ENCODE measurements at places on chromosomes 4 and X. TPM values are rescaled to one million over a fixed set of nuclear protein-coding genes. Genes with fewer than 3 reads are reported as not detected.

The AMTN gene
- not detected for total RNA-seq

The PSAPL1 gene
- 4.3 TPM for total RNA-seq

The HERC5 gene
- 2.8 TPM for total RNA-seq

The CFAP99 gene
- total RNA-seq = not detected

The RASL11B gene
- 8.9 TPM for total RNA-seq

The EPGN gene
- total RNA-seq = 1.2 TPM

DNA sequence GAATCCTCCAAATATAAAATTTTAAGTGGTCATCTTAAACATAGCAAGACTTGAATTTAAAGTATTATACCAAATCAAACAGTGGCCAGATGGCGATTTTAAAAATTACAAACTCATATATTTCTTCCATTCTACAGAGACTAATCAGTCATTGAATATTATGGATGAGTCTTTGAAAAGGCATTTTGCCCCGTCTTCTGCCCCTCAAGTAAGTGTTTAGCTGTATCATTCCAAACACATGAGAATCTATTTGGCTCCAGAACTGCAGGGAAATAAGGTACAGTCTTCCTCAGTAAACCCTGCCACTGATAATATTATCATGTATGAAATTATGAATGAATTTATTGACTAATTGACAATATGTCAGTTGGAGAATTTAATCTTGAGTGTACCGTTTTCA lies 191.0 kb downstream of the SLC7A11 start:
- H3K27ac ChIP-seq = no peak overlapping the region
- no peaks in the 10 kb centered on the region for H3K27me3 ChIP-seq
- no peak for DNase-seq
- H3K4me3 ChIP-seq = no peak overlapping the region
- H3K36me3 ChIP-seq = no peaks in the 10 kb centered on the region
- peaks cover 11% of the 10 kb centered on the region for H3K4me1 ChIP-seq

- H3K27ac ChIP-seq = no peak overlapping the region
- DNase-seq = no peak
- no peaks in the 10 kb centered on the region for H3K27me3 ChIP-seq
- H3K36me3 ChIP-seq = no peaks in the 10 kb centered on the region
- H3K4me3 ChIP-seq = no peak overlapping the region
Observed at GRCh38 chr4:68987007-68987406, 35.4 kb upstream of the UGT2A3 start.

DNA sequence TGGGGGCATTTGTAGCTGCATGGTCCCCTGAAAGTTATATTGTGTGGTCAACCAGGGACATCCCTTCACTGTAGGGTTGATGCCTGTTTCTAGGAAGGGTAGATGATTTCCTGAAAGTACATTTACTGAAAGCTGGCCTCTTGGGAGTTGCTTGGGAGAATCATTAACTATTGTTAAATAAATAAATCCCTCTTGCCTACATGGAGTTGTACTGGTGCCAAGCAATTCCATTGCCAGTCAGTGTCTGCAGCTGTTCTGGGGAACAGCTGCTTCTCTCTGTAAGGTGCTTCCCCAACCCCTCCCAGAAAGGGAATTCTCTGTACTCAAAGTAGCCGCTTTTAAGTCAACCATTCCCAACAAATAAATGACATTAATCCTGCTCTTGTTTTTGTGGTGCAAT lies 51.1 kb downstream of the C4orf51 start:
- no peak overlapping the region for H3K4me3 ChIP-seq
- peaks cover 40% of the 10 kb centered on the region for H3K4me1 ChIP-seq
- no peaks in the 10 kb centered on the region for H3K27me3 ChIP-seq
- H3K27ac ChIP-seq = peak overlapping the region; percentile 32
- peak; percentile 58 for DNase-seq

DNA sequence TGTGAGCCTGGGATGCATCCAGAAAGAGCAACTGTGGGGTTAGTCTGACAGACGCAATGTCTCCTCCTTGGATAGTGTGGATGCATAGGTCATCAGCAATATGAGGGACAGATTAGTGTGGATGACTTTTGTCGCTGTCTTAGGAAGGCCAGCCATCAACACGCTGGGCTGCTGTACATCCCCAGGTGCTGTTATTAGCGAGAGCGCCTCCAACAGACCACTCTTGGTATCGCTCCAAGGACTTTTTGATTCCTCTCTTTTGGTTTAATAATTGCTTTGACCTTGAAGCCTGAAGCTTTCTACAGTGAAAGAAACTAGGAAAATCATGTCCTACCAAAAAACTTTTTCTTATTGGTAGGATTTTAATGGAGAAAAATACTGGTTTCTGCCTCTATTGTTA lies 76.7 kb downstream of the TMEM131L start:
- H3K4me3 ChIP-seq = no peak overlapping the region
- H3K36me3 ChIP-seq = no peaks in the 10 kb centered on the region
- H3K27ac ChIP-seq = no peak overlapping the region
- peaks cover 2% of the 10 kb centered on the region for H3K4me1 ChIP-seq
- no peak for DNase-seq

- no peaks in the 10 kb centered on the region for H3K4me1 ChIP-seq
- no peak overlapping the region for H3K4me3 ChIP-seq
- H3K27me3 ChIP-seq = no peaks in the 10 kb centered on the region
- DNase-seq = no peak
- no peak overlapping the region for H3K27ac ChIP-seq
Observed at GRCh38 chr4:10803713-10804343, 119.3 kb upstream of the CLNK start.

DNA sequence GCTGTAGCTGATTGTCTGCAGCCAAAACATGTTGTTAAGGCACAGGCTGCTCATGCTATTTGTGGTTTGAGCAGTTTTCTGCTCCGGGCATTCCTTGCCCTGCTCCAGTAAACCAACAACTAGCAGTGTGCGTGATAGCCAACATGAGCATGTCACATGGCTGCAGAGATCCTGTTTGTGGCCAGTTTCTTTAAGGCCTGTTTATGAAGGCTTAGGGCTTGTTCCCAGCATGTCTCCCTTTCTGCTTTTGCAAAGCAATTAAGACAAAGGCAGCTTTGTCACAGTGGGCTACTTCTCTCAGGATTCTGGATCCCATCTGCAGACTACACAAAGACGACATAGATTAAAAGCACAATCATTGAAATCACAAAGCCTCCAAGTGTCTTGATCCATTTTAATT lies 160.5 kb downstream of the ZNF518B start:
- H3K27ac ChIP-seq = peak overlapping the region; percentile 55
- no peak overlapping the region for H3K4me3 ChIP-seq
- no peaks in the 10 kb centered on the region for H3K27me3 ChIP-seq
- no peaks in the 10 kb centered on the region for H3K36me3 ChIP-seq
- peaks cover 13% of the 10 kb centered on the region for H3K4me1 ChIP-seq

- no peaks in the 10 kb centered on the region for H3K4me1 ChIP-seq
- H3K36me3 ChIP-seq = no peaks in the 10 kb centered on the region
- peak; percentile 25 for DNase-seq
- H3K27me3 ChIP-seq = no peaks in the 10 kb centered on the region
Observed at GRCh38 chrX:84339507-84340364, 151.7 kb upstream of the RPS6KA6 start.

DNA sequence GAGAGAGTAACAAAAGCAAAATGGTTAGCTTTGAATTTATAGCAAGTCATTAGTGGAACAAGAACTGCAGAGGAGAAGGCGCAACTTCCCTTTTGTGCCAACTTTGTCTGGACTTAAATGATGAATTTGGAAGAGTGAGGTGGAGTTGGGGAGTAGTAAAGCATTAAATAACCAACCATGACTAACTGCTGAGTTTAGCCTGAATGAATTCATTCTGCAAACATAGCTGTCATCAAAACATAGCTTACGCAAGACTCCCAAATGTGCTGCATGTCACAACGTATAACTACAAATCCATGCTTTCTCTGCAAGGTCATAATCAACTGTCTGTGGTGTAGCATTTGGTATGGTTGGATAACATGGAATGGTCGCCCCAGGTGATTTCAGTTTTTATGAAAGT lies 75.9 kb upstream of the RPL34 start:
- H3K4me3 ChIP-seq = no peak overlapping the region
- H3K27me3 ChIP-seq = no peaks in the 10 kb centered on the region
- no peak overlapping the region for H3K27ac ChIP-seq
- no peak for DNase-seq

- H3K27ac ChIP-seq = no peak overlapping the region
- no peaks in the 10 kb centered on the region for H3K36me3 ChIP-seq
- H3K4me1 ChIP-seq = peaks cover 14% of the 10 kb centered on the region
- H3K4me3 ChIP-seq = no peak overlapping the region
- DNase-seq = no peak
Observed at GRCh38 chr4:6676722-6677558, 16.7 kb upstream of the S100P start.

DNA sequence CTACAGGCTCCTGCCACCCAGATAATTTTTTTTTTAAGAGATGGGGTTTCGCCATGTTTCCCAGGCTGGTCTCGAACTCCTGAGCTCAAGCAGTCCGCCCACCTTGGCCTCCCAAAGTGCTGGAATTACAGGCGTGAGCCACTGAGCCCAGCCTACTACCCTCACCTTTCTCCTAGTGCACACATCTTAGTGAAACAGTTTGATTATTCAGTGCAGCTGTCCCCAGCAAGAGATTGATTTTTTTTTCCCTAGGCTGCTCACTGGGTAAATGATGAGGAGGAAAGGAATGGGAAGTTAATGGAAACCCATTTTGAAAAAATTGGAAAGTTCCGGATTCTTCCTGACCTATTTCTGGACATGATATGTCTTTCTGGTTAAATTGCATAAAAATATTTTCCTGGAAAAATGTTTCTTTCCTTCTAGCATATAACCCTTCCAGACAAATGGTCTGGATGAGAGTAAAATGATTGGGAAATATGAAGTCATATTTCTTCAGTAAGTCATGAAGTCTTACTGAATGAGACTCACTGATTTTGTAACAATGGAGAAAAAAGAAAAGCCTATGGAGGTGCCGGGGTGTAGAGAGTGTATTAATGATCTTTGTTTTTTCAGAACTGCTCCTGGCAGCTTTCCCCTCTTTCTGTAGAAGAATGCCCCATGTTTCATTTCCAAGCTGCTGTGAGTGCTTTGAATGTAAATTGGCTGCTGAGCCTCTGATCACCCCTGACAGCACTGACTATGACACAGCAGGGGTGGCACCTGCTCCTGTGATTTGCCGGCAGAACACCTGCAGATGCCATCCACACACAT lies 19.5 kb upstream of the ZNF41 start:
- no peaks in the 10 kb centered on the region for H3K4me1 ChIP-seq
- no peak overlapping the region for H3K4me3 ChIP-seq
- H3K27ac ChIP-seq = peak overlapping the region; percentile 23
- no peaks in the 10 kb centered on the region for H3K27me3 ChIP-seq
- no peaks in the 10 kb centered on the region for H3K36me3 ChIP-seq
- DNase-seq = no peak

GRCh38 chr4:108950158-108950915 lies 187.5 kb upstream of the ETNPPL start:
- no peak overlapping the region for H3K27ac ChIP-seq
- no peak for DNase-seq
- no peaks in the 10 kb centered on the region for H3K27me3 ChIP-seq
- H3K4me1 ChIP-seq = no peaks in the 10 kb centered on the region
- H3K4me3 ChIP-seq = no peak overlapping the region

DNA sequence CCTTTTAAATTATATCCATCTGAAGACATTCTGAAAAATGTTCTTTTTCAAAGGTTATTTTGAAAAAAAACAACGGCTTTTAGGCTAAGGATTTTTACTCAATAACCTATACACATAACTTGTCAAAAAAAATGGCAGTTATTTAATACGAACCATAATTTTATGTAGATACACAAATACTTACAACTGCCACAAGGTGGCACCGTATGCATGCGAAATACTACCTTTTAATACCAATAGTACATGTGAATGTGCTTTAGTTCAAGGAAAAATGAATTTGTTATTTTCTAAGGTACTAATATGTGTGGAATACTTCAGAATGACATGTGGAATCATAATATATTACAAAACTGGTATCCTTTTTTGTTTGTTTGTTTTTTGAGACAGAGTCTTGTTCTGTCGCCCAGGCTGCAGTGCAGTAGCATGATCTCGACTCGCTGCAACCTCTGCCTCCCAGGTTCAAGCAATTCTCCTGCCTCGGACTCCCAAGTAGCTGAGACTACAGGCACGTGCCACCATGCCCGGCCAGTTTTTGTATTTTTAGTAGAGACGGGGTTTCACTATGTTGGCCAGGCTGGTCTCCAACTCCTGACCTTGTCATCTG lies 4.6 kb upstream of the MAD2L1 start:
- H3K4me1 ChIP-seq = peaks cover 8% of the 10 kb centered on the region
- H3K36me3 ChIP-seq = no peaks in the 10 kb centered on the region
- DNase-seq = peak; percentile 65
- H3K27me3 ChIP-seq = no peaks in the 10 kb centered on the region
- no peak overlapping the region for H3K27ac ChIP-seq
- H3K4me3 ChIP-seq = no peak overlapping the region

DNA sequence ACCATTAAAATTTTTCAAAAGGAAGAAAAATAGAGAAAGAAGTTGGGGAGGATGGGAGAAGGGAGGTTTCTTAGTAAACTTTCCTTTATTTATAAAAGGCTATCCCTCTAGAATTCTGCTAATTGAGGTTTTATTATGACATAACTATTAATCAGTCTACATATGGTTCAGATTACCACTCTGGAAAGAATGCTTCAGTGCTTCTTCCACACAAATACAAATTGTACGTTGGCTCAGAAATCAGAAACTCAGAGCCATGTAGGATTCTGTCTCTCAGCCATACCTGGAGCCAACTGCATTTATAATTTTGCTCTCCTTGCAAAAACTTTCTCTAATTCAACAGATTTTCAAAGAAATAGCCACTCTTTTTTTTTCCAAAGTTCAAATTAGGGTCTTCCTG lies 37.1 kb downstream of the SRPX start:
- no peaks in the 10 kb centered on the region for H3K36me3 ChIP-seq
- no peaks in the 10 kb centered on the region for H3K27me3 ChIP-seq
- H3K27ac ChIP-seq = no peak overlapping the region

DNA sequence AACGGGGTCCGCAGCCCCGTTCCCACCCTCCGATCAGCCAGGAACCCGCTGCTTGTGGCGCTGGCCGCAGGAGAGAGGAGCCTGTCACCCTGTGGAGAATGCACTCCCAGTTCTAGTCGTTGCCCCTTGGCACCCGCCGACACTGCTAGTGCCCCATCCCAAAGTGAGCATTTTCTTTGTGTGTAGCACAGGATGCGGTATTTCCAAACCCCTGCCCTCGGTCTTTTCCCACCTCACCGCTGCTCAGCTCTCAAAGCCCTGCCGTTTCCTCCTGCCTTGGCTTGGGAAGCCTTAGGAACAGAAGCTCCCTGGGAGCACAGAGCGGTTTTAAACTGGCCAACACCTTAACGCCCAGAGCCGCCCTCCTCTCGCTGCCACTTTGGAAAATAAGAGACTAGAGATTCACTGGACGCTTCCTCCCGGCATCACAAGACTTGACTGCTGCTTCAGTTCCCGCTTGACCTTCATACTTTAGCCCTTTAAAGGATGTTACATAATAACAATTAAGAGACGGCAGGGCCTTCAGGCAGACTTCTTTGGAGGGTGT lies 772 bp downstream of the CYP4V2 start:
- H3K4me3 ChIP-seq = peak overlapping the region; percentile 100
- peaks cover 6% of the 10 kb centered on the region for H3K4me1 ChIP-seq
- no peaks in the 10 kb centered on the region for H3K27me3 ChIP-seq
- H3K36me3 ChIP-seq = no peaks in the 10 kb centered on the region
- DNase-seq = peak; percentile 37

Measured in hepatocyte (in vitro differentiated cells).